Nephron progenitor cell (in vitro differentiated cells): ENCODE measurements at places on chromosomes 1 and 21.

- DNase-seq: no peak
Observed at GRCh38 chr1:31984419-31985347, 29.0 kb upstream of the KHDRBS1 start.

GRCh38 chr1:185681034-185681633, 53.1 kb upstream of the HMCN1 start:
- DNase-seq: peak; percentile 20

- no peak for DNase-seq
Observed at GRCh38 chr1:225454733-225455132, 26.9 kb upstream of the LBR start.

- DNase-seq: no peak
Observed at GRCh38 chr1:20089328-20090077, 19.5 kb downstream of the PLA2G5 start.

DNA sequence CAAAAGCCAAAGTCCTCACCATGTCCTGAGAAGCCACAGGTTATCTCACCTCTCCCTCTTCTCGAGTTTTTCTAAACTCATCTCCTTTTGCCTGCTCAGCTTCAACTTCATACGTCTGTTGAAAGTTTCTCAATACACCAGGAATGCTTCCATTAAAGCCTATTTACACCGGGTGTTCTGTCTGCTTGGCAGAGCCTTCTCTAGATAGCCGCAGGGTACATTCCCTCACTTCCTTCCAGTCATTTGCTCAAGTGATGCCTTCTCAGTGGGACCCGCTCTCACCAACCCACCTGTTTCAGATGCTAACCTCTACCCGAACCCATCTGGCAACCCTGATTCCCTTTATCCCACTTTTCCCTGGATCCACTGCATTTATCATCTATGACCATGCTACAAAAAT, 257.0 kb upstream of the ADGRL2 start:
- no peak for DNase-seq

DNA sequence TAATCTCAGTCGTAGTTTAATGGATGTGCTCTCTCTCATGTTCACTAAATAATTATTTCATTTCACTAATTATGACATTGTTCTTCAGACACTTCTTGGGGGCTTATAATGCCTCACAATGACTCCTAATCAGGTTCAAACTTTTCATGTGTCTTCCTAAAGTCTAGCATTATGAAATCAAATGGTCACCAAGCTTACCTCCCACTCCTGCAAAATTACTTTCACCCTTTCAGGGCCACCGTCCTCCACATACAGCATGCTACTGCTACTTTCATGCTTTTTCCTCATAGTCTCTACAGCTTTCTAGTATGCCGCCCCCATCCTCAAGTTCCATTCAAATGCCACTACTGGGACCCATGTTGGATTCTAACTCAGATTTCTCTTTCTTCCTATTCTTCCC, 59.8 kb upstream of the C1orf53 start:
- DNase-seq: no peak

DNA sequence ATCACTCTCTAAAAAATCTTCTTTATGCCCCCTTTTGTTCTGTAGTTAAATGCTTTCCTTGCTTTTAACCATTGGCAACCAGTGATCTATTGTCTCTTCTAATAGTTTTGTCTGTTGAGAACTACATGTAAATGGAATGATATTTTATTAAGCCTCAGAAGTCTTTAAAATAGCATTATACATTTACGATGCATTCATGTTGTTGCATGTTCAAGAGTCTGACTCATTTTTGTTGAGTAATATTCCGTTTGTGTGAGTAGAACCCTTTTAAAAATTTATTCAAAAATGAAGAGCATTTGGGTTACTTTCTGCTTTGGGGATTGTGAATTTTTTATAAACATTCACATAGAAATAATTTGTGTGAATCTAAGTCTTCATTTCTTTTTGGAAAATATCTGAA, 1352.9 kb downstream of the NCAM2 start:
- DNase-seq: no peak

DNA sequence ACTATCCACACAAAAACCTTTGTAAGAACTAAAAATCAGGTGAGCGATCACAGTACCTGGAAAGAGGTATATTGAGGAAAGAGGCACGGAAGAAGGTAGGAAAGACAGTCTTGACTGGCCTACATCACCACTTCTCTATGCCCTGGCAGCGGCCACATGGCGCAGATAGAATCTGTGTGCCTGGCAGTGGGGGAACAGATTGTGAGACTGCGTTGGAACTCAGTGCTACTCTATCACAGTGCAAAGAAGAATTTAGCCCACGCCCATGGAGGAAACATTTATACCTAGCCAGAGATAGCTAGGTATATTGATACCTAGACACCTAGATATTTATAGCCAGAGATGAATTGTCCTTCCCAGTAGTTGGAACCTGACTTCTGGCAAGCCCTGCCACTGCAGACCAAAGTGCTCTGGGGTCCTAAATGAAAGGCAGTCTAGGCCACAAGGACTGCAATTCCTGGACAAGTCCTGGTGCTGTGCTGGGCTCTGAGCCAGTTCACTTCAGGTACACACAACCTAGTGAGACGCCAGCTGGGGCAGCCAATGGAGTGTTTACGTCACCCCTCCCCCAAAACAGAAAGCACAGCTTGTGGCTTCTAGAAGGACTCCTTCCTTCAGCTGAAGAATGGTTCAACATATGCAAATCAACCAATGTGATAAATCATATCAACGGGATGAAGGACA, 51.9 kb downstream of the DHX9 start:
- DNase-seq: no peak

DNA sequence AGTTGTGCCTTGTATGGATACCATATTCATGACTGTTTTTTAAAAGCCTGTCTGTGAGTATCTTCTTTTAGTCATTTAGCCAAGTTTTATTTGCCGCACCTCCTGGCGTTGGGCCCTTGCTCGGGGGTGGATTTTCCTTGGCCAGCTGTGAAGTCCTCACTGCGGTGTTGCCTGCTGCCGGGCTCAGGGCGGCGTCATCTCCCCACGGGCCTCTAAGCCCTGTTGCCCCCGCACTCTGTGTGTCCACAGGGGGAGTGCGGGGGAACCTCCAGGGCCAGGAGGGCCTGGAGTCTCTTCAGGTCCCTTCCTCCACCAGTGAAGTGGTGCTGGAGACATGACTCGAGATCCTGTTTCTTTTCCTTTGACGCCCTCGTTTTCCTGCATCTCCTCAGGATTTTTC, 65.8 kb upstream of the DIP2A start:
- no peak for DNase-seq

DNA sequence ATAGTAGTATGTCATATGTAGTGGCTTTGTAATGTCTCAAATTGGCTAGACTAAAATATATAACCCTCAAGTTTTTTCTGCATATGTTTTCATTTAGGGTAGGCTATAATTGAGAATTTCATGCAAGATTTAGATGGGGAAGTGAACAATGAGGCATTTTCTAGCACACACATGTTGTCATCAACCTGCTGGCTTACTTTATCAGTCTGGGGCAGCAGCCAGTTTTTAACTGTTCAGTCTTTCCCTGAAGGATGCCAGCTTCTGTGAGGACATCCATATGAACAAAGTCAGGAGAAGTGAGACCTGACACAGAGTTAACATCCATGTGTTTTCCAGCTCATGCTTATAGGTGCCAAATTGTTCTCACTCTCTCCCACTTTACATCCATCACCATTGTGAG, 74.7 kb upstream of the OLFM3 start:
- DNase-seq: no peak
